ENCODE measurements at places on chromosomes 16 and 17.
A peak's percentile ranks its signal among the peaks of the same experiment; 100 is the strongest.

DNA sequence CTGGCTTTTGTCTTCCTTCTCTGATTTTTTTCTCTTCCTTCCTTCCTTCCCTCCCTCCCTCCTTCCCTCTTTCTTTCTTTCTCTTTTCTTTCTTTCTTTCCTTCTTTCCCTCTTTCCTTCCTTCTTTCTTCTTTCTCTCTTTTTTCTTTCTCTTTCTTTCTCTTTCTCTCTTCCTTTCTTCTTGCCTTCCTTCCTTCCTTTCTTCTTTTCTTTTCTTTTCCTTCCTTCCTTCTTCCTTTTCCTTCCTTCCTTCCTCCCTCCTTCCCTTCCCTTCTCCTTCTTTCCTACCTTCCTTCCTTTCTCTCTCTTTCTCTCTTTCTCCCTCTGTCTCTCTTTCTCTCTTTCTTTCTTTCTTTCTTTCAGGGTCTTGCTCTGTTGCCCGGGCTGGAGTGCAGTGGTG, 54.4 kb downstream of the SCNN1G start:
- no peak overlapping the region for H3K27ac ChIP-seq
- no peak overlapping the region for H3K4me3 ChIP-seq
- H3K27me3 ChIP-seq = no peaks in the 10 kb centered on the region

DNA sequence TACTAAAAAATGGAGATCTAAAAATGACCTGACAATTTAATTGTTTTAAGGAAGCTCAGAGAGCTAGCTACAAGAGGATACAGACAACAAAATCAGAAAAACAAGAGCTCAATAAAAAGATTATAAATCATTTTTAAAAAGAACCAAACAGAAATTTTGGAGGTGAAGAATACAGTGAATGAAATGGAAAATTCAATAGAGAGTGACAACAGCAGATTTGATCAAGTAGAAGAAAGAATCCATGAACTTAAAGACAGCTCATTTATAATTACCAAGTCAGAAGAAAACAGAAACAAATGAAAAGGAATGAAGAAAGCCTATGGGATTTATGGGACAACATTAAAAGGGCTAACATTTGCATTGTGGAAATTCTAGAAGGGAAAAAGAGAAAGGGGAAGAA, 136.6 kb upstream of the CACNG5 start:
- H3K27ac ChIP-seq = no peak overlapping the region
- no peak overlapping the region for H3K4me3 ChIP-seq
- no peaks in the 10 kb centered on the region for H3K4me1 ChIP-seq
- H3K27me3 ChIP-seq = no peaks in the 10 kb centered on the region

- no peak overlapping the region for H3K27ac ChIP-seq
- no peak overlapping the region for H3K4me3 ChIP-seq
- peaks cover 84% of the 10 kb centered on the region for H3K36me3 ChIP-seq
- DNase-seq = no peak
Observed at GRCh38 chr17:80921159-80921558, 70.5 kb upstream of the CHMP6 start.

- no peaks in the 10 kb centered on the region for H3K27me3 ChIP-seq
- H3K4me1 ChIP-seq = peaks cover 88% of the 10 kb centered on the region
- peak; percentile 61 for DNase-seq
- peak overlapping the region; percentile 49 for H3K27ac ChIP-seq
Observed at GRCh38 chr17:38879878-38880665, 10.2 kb downstream of the LASP1 start.

DNA sequence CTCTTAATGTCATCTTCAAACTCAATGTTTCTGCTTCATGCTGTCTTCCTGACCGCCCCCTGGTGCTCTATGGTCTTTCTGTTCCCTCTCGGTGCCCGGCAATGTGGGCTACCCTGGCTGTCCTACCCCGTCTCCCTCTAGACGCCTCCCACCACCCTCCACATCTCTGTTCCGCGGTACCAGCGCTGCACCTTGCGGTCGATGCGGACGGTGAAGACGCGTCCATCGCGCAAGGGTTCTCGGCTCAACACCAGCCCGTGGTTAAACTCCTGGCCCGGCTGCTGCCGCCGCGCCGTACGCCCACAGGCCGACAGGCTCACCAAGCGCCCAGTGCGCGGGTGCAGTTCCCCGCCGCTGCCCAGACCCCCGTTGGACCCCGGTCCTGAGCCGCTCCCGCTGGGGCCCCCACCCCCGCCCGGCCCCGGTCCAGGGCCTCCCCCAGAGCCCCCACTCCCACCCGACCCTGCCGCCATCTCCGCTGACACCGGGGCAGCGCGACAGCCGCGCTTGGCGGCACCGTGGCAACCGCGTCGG, at the start of gene NEURL4:
Gene NEURL4 (minus strand): TSS at position 496 of the 534 bp plus-strand sequence. CDS start 23 bp downstream, at position 473.
- peak within 1 kb of the TSS; percentile 69 for H3K4me3 ChIP-seq
- no peaks in the 10 kb centered on the region for H3K4me1 ChIP-seq
- H3K36me3 ChIP-seq = peaks cover 36% of the 10 kb centered on the region

- H3K27me3 ChIP-seq = no peaks in the 10 kb centered on the region
- peaks cover 44% of the 10 kb centered on the region for H3K36me3 ChIP-seq
- peak; percentile 89 for DNase-seq
- no peak overlapping the region for H3K27ac ChIP-seq
Observed at GRCh38 chr16:5024632-5025031, 9.1 kb downstream of the NAGPA start.

- peaks cover 7% of the 10 kb centered on the region for H3K36me3 ChIP-seq
- H3K27me3 ChIP-seq = no peaks in the 10 kb centered on the region
- DNase-seq = peak; percentile 42
- H3K27ac ChIP-seq = no peak overlapping the region
- H3K4me3 ChIP-seq = no peak overlapping the region
Observed at GRCh38 chr16:67641779-67642708, 2.9 kb upstream of the CARMIL2 start.

DNA sequence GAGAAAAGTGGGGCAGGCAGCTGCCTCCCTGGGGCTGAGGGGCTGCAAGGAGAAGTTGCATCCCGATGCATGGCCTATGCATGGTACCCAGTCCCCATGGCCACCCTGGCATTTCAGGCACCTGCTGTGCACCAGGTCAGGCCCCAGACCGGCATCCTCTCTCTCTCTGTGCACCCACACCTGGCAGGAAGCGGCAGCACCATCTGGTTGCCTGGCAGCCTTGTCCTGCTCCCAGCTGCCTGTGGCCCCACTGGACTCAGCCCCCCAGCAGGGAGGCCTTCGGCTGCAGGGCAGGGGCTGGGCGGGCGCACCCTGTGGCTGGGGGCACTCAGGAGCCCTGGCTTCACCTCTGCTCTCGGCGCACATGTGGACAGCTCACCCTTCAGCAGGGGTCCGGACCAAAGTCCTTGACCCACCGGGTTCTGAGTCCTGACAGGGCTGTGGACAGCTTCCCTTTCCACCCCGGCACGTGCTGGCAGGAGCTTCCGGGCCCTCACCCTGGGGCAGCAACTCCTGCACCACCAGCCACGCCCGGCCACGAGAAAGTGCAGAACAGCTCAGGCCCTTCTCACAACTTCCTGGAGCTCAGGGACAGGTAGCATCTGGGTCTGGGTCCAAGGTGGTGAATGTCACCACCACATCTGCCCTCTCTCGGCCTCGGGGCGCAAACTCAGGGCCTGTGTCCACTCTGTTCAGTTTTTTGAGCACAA, 36.7 kb downstream of the CTU2 start:
- DNase-seq = no peak
- H3K4me1 ChIP-seq = no peaks in the 10 kb centered on the region
- no peak overlapping the region for H3K4me3 ChIP-seq
- H3K27me3 ChIP-seq = no peaks in the 10 kb centered on the region
- no peaks in the 10 kb centered on the region for H3K36me3 ChIP-seq

DNA sequence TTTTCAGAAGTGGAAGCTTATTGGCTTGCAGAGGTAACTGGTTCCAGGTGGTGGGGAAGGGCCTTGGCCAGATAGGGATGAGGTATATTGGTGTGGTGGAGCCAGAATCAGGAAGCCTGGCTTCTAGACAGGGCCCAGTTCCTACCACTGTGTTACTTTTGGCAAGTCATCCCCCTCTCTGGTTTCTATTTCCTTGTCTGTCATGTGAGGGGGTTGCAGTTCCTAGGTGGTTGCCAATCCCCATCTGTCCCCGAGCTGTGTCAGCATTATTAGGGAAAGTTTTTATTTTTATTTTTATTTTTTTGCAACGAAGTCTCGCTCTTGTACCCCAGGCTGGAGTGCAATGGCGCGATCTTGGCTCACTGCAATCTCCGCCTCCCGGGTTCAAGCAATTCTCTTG, 3.0 kb downstream of the SMCR8 start:
- H3K4me1 ChIP-seq = peaks cover 8% of the 10 kb centered on the region
- H3K27me3 ChIP-seq = no peaks in the 10 kb centered on the region
- H3K4me3 ChIP-seq = no peak overlapping the region
- no peak overlapping the region for H3K27ac ChIP-seq
- peaks cover 6% of the 10 kb centered on the region for H3K36me3 ChIP-seq

DNA sequence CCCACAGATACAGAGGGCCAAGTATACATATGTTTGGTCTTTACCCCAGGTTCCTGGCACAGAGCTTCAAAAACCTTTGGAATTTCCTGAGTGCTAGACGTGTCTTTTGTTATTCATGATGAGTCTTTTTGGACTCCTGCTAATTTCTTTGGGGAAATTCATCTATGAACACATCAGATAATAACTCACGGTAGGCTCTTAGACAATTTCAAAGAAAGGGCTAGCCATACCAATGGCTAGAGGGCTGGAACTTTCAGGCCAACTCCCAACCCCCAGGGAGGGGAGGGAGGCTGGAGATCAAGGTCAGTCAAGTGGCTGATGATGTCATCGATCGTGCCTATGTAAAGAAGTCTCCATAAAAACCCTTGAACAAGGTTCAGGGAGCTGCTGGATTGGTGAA, 101.9 kb downstream of the STX8 start:
- no peak for DNase-seq
- H3K4me1 ChIP-seq = no peaks in the 10 kb centered on the region
- H3K4me3 ChIP-seq = no peak overlapping the region
- no peaks in the 10 kb centered on the region for H3K27me3 ChIP-seq
- H3K36me3 ChIP-seq = no peaks in the 10 kb centered on the region

DNA sequence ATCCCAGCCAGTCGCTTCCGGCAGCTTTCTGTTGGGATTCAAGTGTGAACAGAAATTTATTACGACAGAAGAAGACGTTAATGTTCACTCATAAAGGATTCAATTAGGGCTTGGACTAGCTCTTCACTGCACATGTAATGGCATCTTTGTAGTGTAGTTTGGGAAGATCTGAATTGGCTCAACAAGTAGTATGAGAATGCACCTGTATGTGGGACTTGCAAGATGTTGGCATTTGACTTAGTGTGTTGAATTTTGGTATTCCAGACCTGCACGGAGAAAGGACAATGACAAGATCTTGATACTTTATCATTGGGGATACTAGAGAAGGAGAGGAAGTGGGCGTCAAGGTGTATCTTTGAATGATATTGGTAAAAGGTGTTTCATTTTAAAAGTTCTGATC, 1.2 kb downstream of the PSMD11 start:
- DNase-seq = no peak
- H3K4me3 ChIP-seq = peak overlapping the region; percentile 99
- H3K27me3 ChIP-seq = no peaks in the 10 kb centered on the region

DNA sequence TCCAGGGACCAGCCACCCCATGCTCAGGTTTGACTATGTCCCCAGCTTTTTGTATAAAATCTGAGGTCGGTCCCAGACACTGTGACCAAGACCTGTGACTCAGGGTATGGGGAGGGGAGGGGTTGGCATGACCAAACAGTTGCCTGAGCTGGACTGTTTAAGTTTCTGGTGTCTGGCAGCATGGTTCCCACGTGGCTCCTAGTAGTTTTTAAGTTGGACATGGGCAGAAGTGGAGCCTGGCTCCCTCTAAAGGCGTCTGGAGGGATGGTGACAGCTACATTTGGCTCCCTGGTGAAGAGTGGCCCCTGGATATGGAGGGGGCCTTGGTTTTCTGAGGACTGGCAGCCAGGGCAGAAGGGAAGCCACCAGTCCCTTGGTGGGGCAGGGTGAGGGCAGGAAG, 7.9 kb downstream of the SMCR8 start:
- no peak overlapping the region for H3K27ac ChIP-seq
- H3K36me3 ChIP-seq = peaks cover 4% of the 10 kb centered on the region
- DNase-seq = no peak
- H3K27me3 ChIP-seq = no peaks in the 10 kb centered on the region
- H3K4me1 ChIP-seq = peaks cover 1% of the 10 kb centered on the region

- H3K4me3 ChIP-seq = peak overlapping the region; percentile 61
- no peak overlapping the region for H3K27ac ChIP-seq
- no peak for DNase-seq
- no peaks in the 10 kb centered on the region for H3K4me1 ChIP-seq
Observed at GRCh38 chr16:28293601-28293960, 1.3 kb downstream of the SBK1 start.

GRCh38 chr17:69593351-69593715, 178.8 kb downstream of the MAP2K6 start:
- no peak overlapping the region for H3K4me3 ChIP-seq
- H3K36me3 ChIP-seq = no peaks in the 10 kb centered on the region
- no peak for DNase-seq
- H3K27me3 ChIP-seq = peaks cover 4% of the 10 kb centered on the region

- H3K4me1 ChIP-seq = peaks cover 5% of the 10 kb centered on the region
- no peak overlapping the region for H3K27ac ChIP-seq
- peak; percentile 91 for DNase-seq
- H3K4me3 ChIP-seq = peak overlapping the region; percentile 62
- H3K27me3 ChIP-seq = no peaks in the 10 kb centered on the region
Observed at GRCh38 chr17:18158022-18158600, 25.5 kb upstream of the ALKBH5 start.

- H3K4me1 ChIP-seq = no peaks in the 10 kb centered on the region
- no peak overlapping the region for H3K4me3 ChIP-seq
- H3K27ac ChIP-seq = no peak overlapping the region
Observed at GRCh38 chr17:21174713-21175112, 39.2 kb downstream of the TMEM11 start.

DNA sequence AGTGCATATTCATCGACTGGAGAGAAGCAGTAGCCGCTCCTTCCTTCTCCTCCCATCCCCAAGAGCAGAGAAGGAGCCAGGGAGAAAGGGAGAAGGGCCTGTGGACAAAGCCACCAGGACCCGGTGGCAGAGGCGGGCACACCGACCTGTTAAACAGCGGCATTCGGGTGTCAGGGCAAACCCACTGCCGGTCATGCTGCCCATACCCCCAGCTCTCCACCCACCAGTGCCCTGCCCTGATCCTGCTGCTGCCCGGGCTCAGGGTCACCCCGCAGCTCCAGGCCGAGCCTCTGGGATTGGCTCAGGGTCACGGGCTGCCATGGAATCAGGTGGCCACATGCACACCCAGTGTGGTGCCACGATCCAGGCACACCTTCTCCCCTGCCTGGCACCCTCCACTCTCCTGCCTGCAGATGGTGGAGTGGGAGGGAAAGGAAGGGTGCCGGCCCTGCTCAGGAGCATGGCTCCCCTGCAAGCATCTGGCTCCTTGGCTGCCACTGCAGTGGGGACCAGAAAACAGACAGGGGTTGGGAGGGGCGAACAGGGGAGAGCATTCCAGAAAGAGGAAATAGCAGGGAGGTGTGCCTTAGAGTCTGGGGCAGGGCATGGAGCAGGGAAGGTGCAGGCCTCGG, 18.3 kb upstream of the RASD1 start:
- no peaks in the 10 kb centered on the region for H3K27me3 ChIP-seq
- peaks cover 43% of the 10 kb centered on the region for H3K36me3 ChIP-seq
- DNase-seq = no peak
- no peaks in the 10 kb centered on the region for H3K4me1 ChIP-seq
- no peak overlapping the region for H3K27ac ChIP-seq
